ENCODE measurements at places on chromosomes 2 and 18. TPM values are rescaled to one million over a fixed set of nuclear protein-coding genes. Genes with fewer than 3 reads are reported as not detected.

The C2orf80 gene
- polyA plus RNA-seq, result not detected

The ACSL3 gene
- polyA plus RNA-seq, result 6.0 TPM

The FBXO15 gene
- polyA plus RNA-seq, result 0.83 TPM

The SOX11 gene
- polyA plus RNA-seq, result 0.27 TPM

The ARHGAP15 gene
- 16.5 TPM for polyA plus RNA-seq

The KCNJ3 gene
- 6.5 TPM for polyA plus RNA-seq

The TMEM37 gene
- 92.8 TPM for polyA plus RNA-seq

The UGT1A3 gene
- polyA plus RNA-seq, result 0.22 TPM

The PARD6G gene
- polyA plus RNA-seq, result 4.3 TPM

The UGT1A10 gene
- polyA plus RNA-seq, result 18.1 TPM

The RASGRP3 gene
- polyA plus RNA-seq, result 3.8 TPM

The SNRPD1 gene
- 40.9 TPM for polyA plus RNA-seq

The LYG2 gene
- polyA plus RNA-seq, result not detected

The SCYGR2 gene
- not detected for polyA plus RNA-seq

The NEU4 gene
- polyA plus RNA-seq, result 0.65 TPM

The RAB6C gene
- not detected for polyA plus RNA-seq

The CD207 gene
- 0.97 TPM for polyA plus RNA-seq

The COLEC12 gene
- 0.27 TPM for polyA plus RNA-seq

The SPATA3 gene
- polyA plus RNA-seq, result not detected

The GPR45 gene
- 0.04 TPM for polyA plus RNA-seq

The SFTPB gene
- 11.3 TPM for polyA plus RNA-seq

The WNT10A gene
- 0.07 TPM for polyA plus RNA-seq

The DYNAP gene
- polyA plus RNA-seq, result not detected

The NRP2 gene
- 9.6 TPM for polyA plus RNA-seq

The MOCOS gene
- 19.7 TPM for polyA plus RNA-seq

The SLC11A1 gene
- polyA plus RNA-seq, result 3.1 TPM

The SAG gene
- polyA plus RNA-seq, result not detected

The MEIS1 gene
- polyA plus RNA-seq, result 1.1 TPM

The ANKRD30BL gene
- not detected for polyA plus RNA-seq

The CYTIP gene
- polyA plus RNA-seq, result 9.4 TPM

The CSRNP3 gene
- 0.90 TPM for polyA plus RNA-seq

The PTPN2 gene
- 30.3 TPM for polyA plus RNA-seq

The MOGAT1 gene
- polyA plus RNA-seq, result not detected

The LRRTM4 gene
- not detected for polyA plus RNA-seq

The PRKAG3 gene
- polyA plus RNA-seq, result not detected

The EFHD1 gene
- polyA plus RNA-seq, result 8.5 TPM

The FSHR gene
- not detected for polyA plus RNA-seq

The ADGRF3 gene
- 1.2 TPM for polyA plus RNA-seq

The COL4A4 gene
- under 0.01 TPM for polyA plus RNA-seq

The LRATD1 gene
- polyA plus RNA-seq, result 24.6 TPM

The CD28 gene
- polyA plus RNA-seq, result 1.0 TPM

The HOXD12 gene
- not detected for polyA plus RNA-seq

The PSMD1 gene
- polyA plus RNA-seq, result 49.8 TPM

The TACR1 gene
- 0.69 TPM for polyA plus RNA-seq

The PLB1 gene
- polyA plus RNA-seq, result 125 TPM

The DTNA gene
- polyA plus RNA-seq, result 0.45 TPM

The RNF144A gene
- polyA plus RNA-seq, result 1.6 TPM

The DAPL1 gene
- polyA plus RNA-seq, result 2.2 TPM

The C2orf66 gene
- polyA plus RNA-seq, result not detected

The CHAC2 gene
- polyA plus RNA-seq, result 7.2 TPM

The EIPR1 gene
- 20.6 TPM for polyA plus RNA-seq

The DPY30 gene
- 110 TPM for polyA plus RNA-seq

The MLPH gene
- 18.9 TPM for polyA plus RNA-seq

The LCT gene
- polyA plus RNA-seq, result 332 TPM

The SLC9A2 gene
- 4.7 TPM for polyA plus RNA-seq

Measured in small intestine (tissue), 16 donors.